ENCODE measurements at places on chromosomes 7 and 10. TPM values are rescaled to one million over a fixed set of nuclear protein-coding genes. Genes with fewer than 3 reads are reported as not detected.

The FAM13C gene
- 15.2 TPM for total RNA-seq

The ANKRD30A gene
- total RNA-seq = not detected

The TUBAL3 gene
- not detected for total RNA-seq

The ATP5MK gene
- total RNA-seq = 92.4 TPM

The ADK gene
- total RNA-seq = 28.0 TPM

The ARHGAP22 gene
- 2.5 TPM for total RNA-seq
